Hematopoietic multipotent progenitor cell (in vitro differentiated cells): ENCODE measurements at places on chromosomes 2 and 18.

- no peak for DNase-seq
These were observed 17.4 kb downstream of the FARP2 start for GRCh38 chr2:241373446-241373845.

DNA sequence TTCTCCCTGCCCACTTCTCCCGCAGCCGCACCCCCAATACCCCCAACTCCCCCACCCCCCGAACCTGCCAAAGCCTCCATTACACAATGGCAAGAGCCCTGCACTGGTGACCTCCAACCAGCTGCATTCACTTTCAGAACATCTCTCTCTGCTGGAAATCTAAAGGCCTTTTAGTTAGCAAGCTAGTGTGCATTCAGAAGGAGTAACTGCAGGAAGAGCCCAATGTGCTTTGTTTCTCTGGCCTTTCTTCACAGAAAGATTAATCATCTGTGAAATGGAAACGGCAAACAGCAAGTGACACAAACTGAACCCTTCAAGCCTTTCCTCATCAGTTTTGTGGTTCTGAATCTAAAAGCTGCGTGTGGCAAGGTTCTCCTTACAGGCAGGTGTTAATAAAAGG, 124.2 kb downstream of the OLA1 start:
- no peak for DNase-seq

DNA sequence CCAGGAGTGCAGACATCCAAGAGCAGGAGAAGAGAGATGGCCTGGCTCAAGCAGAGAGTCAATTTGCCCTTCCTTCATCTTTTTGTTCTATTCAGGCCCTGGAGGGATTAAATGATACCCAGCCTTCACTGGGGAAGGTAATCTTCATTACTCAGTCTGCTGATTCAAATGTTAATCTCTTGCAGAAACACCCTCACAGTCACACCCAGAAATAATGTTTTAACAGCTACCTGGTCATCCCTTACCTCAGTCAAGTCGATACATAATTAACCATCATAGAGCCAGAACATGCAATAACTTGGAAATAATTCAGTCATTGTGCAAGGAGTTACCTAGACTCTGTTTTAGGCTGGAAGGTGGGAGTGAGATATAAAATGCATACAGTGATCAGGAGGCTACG, 163.7 kb upstream of the TNP1 start:
- no peak for DNase-seq

DNA sequence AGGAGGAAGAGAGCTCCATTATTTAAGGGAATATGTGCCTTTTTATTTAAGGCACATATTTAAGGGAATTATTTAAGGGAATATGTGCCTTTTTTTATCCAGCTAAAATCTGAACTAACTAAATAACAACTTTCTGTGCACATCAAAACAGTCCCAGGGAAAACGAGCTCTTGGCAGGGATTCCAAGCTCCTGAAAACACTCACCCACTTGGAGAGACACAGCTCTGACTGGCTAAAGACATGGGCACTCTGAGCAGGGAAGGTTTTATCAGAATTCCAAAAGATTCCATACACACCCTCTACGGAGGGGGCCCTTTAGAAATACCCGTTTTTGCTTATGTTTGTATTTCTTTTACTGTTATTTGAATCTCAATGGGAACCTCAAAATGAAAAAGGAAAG, 181.0 kb downstream of the ZNF516 start:
- DNase-seq: no peak

DNA sequence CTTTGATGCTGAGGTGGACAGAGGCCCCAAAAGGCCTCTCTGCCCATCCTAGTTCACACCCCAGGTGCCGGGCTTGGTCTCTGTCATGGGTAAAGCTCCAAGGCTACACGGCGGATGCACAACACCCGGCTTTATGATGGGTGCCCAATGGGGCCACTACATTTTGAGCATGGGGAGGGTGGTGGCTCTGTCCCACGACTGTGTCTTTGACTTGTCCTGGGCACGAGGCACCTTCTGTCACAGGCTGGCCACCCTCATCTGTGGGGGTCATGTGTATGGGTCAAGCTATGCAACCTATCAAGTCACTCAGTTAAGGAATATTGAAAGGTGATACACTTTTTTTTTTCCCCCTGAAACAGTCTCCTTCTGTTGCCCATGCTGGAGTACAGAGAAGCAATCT, 63.7 kb downstream of the EDAR start:
- no peak for DNase-seq

DNA sequence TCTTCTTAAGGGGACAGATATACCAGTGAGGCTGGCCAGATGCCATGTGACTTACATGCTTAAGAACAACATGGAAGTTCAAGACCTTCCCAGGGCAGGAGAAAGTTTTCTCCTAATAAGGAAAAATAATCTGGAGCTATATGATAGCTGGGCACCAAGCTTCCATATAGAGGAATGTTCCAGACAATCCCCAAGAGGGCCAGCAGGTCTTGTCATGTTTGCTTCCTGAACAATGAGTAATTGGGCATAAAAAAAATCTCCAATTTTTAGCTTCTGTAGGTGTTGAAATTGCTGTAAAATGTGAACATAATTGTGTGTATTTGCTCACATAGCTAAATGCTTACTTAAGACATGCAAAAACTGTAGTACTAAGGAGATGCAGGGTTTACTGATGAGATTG, 809.5 kb upstream of the PIK3C3 start:
- DNase-seq: no peak

DNA sequence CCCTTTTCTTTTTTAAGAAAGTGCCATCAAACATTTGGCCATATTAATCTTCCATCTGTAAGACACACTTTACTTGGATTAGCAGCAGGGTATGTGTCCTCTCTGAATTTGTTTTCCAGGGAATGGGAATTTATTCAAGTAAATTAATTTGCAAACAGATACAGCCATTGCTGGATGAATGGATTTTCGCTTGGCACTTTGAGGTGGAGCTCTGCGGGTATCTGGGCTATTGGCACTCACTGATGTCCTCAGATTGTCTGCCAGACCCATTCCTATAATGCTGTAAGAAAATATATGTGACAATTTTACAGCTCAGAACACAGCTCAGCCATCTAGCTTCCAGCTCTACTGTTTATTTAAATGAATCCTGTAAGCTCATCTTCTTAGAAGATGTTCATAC, 201.2 kb upstream of the CDH20 start:
- no peak for DNase-seq

DNA sequence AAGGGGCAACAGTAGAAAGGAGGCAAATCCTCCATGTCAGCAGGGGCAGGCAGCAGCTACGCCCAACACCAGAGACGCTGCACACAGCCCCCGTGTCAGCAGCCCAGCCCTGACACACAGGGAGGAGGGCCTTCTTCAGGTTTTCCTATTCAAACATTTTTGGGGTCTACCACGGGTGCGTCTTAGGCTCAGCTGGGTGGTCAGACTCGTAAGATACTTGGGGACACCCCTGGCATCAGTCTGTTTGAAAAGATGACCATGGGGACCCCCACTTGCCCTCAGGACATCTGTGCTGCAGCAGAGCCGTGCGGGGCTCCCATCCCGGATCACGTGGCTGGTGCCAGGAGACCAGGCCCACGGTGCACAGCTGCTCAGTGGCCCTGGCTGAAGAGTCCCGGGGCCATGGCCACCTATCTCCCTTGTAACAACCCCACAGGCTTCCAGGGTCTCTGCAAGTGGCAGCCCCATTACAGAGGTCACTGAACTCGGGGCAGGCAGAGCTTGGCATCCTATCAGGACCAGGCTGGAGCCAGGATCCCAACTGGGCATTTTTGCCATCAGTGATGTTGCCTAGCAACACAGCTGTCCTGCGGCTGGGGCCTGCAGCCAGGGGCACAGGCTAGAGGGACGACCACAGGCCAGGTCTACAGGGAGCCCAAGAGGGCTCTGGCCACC, 82.5 kb downstream of the EDAR start:
- no peak for DNase-seq

DNA sequence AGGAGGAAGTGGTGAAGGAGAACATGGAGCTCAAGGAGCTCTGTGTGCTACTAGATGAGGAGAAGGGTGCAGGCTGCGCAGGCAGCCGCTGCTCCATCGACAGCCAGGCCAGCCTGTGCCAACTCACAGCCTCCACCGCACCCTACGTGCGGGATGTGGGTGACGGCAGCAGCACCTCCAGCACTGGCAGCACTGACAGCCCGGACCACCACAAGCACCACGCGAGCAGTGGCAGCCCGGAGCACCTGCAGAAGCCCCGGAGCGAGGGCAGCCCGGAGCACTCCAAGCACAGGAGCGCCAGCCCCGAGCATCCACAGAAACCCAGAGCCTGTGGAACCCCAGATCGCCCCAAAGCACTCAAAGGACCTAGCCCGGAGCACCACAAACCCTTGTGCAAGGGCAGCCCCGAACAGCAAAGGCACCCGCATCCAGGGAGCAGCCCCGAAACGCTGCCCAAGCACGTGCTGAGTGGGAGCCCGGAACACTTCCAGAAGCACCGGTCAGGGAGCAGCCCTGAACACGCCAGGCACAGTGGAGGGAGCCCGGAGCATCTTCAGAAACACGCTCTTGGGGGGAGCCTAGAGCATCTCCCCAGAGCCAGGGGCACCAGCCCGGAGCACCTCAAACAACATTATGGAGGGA, 9.0 kb downstream of the CCDC85A start:
- DNase-seq: no peak

GRCh38 chr2:222399038-222399783, 25.1 kb upstream of the SGPP2 start:
- DNase-seq: no peak

- no peak for DNase-seq
These were observed 1.5 kb downstream of the IKZF2 start for GRCh38 chr2:213149949-213150314.

DNA sequence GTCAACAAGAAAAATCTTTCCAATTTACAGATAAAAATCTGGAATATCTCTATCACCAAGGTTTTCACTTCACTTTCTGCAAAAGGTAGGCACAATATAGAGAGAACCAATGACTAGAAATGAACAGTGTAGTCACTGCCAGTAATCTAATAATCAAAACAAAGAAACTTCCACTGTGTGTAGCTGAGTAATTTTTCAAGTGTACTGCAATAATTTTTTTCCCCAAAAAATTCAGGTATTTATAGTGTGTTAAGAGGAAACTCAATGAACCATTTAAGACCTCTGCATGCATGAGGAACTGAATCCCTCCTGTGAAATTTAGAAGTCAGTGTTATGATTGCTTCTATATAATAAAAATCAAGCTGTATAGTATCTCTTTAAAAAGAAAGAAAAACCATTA, 121.8 kb downstream of the MEMO1 start:
- DNase-seq: no peak

DNA sequence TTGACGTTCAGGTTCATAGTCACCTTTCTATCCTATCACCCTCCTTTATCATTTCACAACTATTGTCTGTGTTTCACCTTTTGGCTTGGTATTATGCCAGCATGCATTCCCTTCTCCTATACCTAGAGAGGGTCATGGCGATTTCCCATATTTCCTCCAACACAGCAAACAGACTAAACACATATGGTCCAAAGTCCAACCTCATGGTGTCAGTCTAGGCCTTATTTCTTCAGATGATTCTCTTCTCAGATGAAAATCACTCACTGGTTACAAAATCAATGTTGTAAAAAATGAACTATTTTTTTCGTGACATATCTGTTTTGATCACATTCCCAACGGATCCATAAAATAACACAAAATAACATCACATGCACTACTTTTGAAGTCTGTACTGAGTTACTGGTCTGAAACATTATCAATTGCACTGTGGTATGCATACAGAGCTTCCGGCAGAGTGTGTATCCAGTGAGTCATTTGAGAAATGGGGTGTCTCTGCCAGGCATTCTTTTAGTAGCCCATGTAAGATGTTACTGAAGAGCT, 204.8 kb upstream of the GALNT5 start:
- no peak for DNase-seq

- no peak for DNase-seq
These were observed 140.3 kb downstream of the ERBB4 start for GRCh38 chr2:212398316-212398715.

- DNase-seq: no peak
These were observed 7.2 kb upstream of the NEU4 start for GRCh38 chr2:241801611-241802420.

DNA sequence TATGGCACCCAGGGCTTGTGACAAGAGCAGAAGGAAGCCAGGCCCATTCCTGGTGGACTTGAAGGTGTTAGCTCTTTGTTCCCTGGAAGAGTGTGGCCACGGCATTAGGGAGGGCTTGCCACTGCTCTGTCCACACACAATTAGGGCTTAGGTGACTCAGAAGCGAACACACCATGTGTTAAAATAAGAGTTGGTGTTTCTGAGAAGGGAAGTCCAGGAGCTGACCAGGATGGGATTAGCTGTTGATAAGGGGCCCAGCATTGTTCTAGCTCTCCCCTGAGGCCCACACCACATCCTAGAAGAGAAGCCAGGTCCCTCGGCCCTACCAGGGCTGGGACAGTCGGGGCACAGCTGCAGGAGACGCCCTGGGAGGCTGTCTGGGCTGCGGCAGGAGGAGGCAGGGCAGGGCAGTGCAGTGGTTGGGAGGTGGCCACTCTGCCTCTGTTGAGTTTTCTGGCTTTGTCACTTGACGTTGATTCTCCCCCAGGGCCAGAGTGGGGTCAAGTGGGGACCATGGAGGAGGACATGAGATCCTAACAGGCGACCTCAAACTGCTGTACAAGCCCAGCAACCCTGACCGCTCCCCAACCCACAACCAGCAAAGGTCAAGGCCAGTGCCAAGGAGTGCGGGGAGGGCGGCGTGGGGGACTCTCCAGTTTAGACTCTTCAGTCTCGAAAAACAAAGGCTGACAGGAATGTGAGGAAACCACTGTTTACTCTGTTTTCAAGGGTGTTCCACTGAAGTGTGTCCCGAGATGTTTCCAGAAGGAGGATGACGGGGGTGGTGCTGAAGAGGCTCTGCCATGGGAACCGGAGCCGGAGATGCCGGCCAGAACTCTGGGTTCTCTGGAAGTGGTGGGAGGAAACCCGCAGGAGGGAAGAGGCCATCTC, 16.8 kb downstream of the GNLY start:
- DNase-seq: no peak
